ENCODE measurements at places on chromosomes 7 and 10.

- DNase-seq = no peak
These were observed 34.0 kb downstream of the PRSS2 start for GRCh38 chr7:142804728-142805207.

DNA sequence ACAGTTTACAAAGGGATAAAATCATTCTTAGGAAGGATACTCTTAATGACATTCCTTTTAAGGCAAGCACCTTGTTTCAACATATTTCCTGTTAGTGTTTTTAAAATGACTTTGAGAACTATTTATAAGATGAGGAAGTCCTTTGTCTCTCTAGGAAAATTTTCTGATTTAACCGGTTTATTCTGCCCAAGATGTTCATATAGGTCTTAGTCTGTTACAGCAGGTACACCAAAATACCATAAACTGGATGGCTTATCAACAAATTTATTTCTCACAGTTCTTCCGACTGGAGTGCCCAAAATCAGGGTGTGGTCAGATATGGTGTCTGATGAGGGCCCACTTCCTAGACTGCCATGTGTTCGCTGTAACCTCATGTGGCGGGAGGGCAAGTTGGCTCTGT is 77.9 kb downstream of the GSAP start:
- DNase-seq = no peak

- peak; percentile 86 for DNase-seq
These were observed 302.2 kb downstream of the CCDC3 start for GRCh38 chr10:12699258-12699700.

DNA sequence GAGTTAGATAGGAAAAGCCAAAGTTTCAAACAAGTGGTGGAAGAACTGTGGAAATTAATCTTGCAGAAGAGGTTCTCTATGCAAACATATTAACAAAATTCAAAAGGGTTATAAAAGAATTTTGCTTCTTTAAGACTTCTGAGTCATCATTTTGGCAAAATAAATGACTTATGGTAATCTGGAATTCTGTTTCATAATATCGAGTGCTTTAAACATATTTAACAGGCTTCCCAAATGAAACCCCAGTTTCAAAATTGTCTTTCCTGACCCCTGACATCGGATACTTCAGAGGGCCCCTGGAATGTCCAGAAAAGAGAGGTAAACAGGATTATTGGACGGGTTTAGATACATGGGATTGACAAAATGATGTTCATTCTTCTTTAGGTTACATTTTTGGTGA is 444.6 kb downstream of the HTR7 start:
- peak; percentile 65 for DNase-seq

GRCh38 chr10:112953174-112954159 is 3.4 kb downstream of the TCF7L2 start:
- DNase-seq = peak; percentile 59
